ENCODE measurements at places on chromosomes 12 and 14. TPM values are rescaled to one million over a fixed set of nuclear protein-coding genes. Genes with fewer than 3 reads are reported as not detected.

Gene ZC2HC1C
- 1.2 TPM for total RNA-seq

Gene WSCD2
- total RNA-seq, result 0.54 TPM

Gene KIF26A
- total RNA-seq, result 0.78 TPM

Gene TC2N
- 0.39 TPM for total RNA-seq

Gene IRF2BPL
- total RNA-seq, result 22.6 TPM

Gene LRRIQ1
- total RNA-seq, result not detected

Gene SERPINA9
- total RNA-seq, result 0.43 TPM

Gene ADCY6
- 24.0 TPM for total RNA-seq

Gene FOXA1
- not detected for total RNA-seq

Gene PRB2
- total RNA-seq, result not detected

Gene PLEK2
- total RNA-seq, result not detected

All from articular chondrocyte of knee joint (primary cell).